Endothelial cell (in vitro differentiated cells): ENCODE measurements at places on chromosomes 1 and 21.

DNA sequence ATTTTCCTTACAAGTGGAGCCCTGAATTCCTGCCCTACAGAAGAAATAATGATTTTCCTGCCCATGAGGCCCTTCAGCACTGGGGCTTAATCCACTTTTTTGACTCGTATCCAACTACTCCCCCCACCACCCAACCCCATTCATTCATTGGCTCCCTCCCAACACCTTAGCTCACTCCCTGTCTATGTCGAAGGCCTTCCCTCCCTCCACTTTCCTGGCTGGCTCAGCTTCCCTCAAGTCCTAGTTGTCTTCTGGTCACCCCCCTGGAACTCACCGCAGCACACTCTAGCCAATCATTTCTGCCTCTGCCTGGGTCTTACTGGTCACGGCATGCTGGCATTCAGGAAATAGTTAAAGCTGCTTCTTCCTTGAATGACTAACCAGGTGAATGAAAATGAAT, 118.9 kb downstream of the PGBD5 start:
- no peaks in the 10 kb centered on the region for H3K36me3 ChIP-seq
- no peak overlapping the region for H3K4me3 ChIP-seq
- no peak overlapping the region for H3K27ac ChIP-seq
- H3K4me1 ChIP-seq: no peaks in the 10 kb centered on the region
- DNase-seq: no peak
- peaks cover 6% of the 10 kb centered on the region for H3K27me3 ChIP-seq

- peaks cover 26% of the 10 kb centered on the region for H3K36me3 ChIP-seq
- no peaks in the 10 kb centered on the region for H3K27me3 ChIP-seq
- DNase-seq: no peak
- H3K27ac ChIP-seq: peak overlapping the region; percentile 23
- H3K4me3 ChIP-seq: peak overlapping the region; percentile 64
These were observed 56.3 kb upstream of the MAP10 start for GRCh38 chr1:232748910-232749368.

DNA sequence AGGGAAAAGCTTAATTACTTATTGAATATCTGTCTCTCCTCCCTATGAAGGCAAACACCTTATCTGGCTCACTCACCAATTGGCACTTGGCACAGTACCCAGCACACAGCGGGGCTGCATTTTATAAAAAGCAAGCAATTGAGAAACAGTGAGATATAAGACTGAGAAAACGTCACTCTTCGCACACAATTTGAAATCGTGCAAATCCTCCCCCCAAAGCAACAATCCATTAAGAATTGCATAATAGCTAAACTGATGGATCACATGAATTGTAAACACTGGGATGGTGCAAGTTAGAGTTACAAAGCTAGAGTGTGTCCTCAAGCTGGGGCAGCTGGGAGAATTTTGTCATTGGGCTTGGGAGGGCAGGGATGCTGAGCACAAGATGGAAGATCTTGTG, 27.1 kb downstream of the PRDX6 start:
- H3K36me3 ChIP-seq: no peaks in the 10 kb centered on the region
- H3K4me3 ChIP-seq: no peak overlapping the region
- DNase-seq: no peak
- no peaks in the 10 kb centered on the region for H3K4me1 ChIP-seq
- no peak overlapping the region for H3K27ac ChIP-seq

GRCh38 chr1:24526940-24527542, 24.4 kb downstream of the RCAN3 start:
- DNase-seq: peak; percentile 23
- H3K4me3 ChIP-seq: no peak overlapping the region
- H3K27ac ChIP-seq: no peak overlapping the region
- H3K4me1 ChIP-seq: no peaks in the 10 kb centered on the region
- H3K27me3 ChIP-seq: no peaks in the 10 kb centered on the region
- peaks cover 5% of the 10 kb centered on the region for H3K36me3 ChIP-seq

- H3K36me3 ChIP-seq: peaks cover 3% of the 10 kb centered on the region
- H3K27me3 ChIP-seq: peaks cover 5% of the 10 kb centered on the region
- H3K4me1 ChIP-seq: no peaks in the 10 kb centered on the region
- DNase-seq: peak; percentile 72
- no peak overlapping the region for H3K27ac ChIP-seq
These were observed 63.6 kb upstream of the ZC3H12A start for GRCh38 chr1:37410815-37411214.

DNA sequence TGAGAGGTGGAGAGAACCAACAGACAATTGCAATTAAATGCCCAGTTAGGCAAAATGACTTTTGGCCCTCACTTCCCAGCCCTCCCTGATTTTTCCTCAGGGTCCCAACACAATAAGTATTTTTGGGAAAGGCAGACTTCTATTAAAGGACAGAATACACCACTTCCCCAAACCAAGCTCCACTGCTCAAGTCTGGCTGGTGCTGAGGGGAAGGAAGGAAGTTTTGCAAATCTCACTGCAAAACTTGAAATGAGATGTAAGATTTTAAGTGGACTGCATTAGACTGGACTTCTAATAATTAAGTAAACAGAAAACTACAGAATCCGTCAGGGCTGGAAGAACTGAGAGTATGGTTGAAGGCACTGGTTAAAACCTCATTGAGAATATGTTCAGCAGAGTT, 32.2 kb upstream of the CD1D start:
- DNase-seq: no peak
- peaks cover 3% of the 10 kb centered on the region for H3K27me3 ChIP-seq
- H3K4me3 ChIP-seq: no peak overlapping the region

DNA sequence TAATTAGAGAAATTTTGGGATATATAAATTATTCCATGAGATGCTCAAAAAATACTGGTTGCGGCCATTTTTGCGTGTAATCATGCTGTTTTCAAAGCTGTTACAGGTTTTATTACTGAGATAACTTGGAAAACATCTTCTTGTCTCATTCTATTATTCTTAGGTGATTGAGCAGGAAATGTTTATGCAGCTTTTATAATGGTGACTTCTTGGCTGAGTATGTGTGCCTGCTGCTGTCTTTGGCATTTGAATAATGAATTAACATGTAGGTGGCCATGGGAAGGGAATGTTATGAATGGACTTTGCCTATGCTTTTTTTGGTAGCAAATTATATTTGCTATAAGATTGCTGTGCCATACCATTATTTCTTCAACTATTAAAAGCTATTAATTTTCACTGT, 52.5 kb downstream of the RASAL2 start:
- H3K27me3 ChIP-seq: peaks cover 6% of the 10 kb centered on the region
- no peak for DNase-seq
- H3K4me3 ChIP-seq: no peak overlapping the region
- H3K4me1 ChIP-seq: peaks cover 4% of the 10 kb centered on the region

DNA sequence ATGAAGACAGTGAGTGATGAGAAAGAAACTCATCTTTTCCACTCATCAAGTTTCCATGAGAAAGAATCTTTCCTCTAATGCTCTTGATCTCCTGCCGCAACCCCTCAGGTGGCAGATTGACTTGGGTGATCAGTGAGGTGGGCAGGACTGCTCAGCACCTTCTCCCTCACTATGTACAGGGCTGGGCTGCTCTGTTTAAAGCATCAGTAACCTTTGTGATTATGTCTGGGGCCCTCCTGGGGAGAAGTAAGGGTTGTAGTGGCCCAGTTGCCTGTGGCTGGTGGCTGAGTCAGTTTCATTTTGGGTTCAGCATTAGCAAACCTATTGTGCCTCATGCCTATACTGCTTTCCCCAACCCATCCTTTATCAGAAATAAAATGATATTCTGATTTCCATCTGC, 366.0 kb downstream of the TTLL7 start:
- peaks cover 3% of the 10 kb centered on the region for H3K27me3 ChIP-seq
- no peaks in the 10 kb centered on the region for H3K36me3 ChIP-seq
- DNase-seq: no peak
- no peak overlapping the region for H3K4me3 ChIP-seq
- no peak overlapping the region for H3K27ac ChIP-seq
- no peaks in the 10 kb centered on the region for H3K4me1 ChIP-seq

DNA sequence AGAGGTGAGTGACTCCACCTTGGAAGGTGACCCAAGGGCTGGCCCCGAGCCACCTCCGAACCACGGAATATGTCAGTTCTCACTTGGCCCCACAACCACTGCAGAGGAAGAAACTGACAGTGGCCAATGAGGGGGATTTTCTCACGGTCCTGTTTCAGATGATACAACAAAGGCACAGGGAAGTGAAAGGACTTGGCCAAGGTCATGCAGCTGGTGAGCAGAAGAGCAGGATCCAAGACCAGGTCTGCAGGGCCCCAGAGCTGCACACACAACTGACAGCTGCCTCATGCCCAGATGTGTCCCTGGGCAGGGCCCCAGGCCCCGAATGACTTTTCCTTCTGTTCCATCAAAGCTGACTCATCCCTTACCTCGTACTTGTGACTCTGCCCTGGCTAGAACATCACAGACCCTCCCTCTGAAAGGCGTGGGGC, 25.8 kb upstream of the EVA1B start:
- no peak overlapping the region for H3K4me3 ChIP-seq
- peaks cover 7% of the 10 kb centered on the region for H3K27me3 ChIP-seq
- DNase-seq: no peak
- H3K27ac ChIP-seq: no peak overlapping the region
- peaks cover 12% of the 10 kb centered on the region for H3K4me1 ChIP-seq
- peaks cover 35% of the 10 kb centered on the region for H3K36me3 ChIP-seq

- H3K4me3 ChIP-seq: peak overlapping the region; percentile 93
- peak overlapping the region; percentile 76 for H3K27ac ChIP-seq
- DNase-seq: no peak
- peaks cover 14% of the 10 kb centered on the region for H3K27me3 ChIP-seq
- peaks cover 36% of the 10 kb centered on the region for H3K4me1 ChIP-seq
- H3K36me3 ChIP-seq: peaks cover 42% of the 10 kb centered on the region
These were observed 204 bp downstream of the CIART start for GRCh38 chr1:150282558-150282958.

- no peaks in the 10 kb centered on the region for H3K36me3 ChIP-seq
- H3K27ac ChIP-seq: no peak overlapping the region
- H3K27me3 ChIP-seq: no peaks in the 10 kb centered on the region
- H3K4me3 ChIP-seq: no peak overlapping the region
- H3K4me1 ChIP-seq: no peaks in the 10 kb centered on the region
- no peak for DNase-seq
These were observed 138.7 kb downstream of the LRRC40 start for GRCh38 chr1:70066711-70067110.

DNA sequence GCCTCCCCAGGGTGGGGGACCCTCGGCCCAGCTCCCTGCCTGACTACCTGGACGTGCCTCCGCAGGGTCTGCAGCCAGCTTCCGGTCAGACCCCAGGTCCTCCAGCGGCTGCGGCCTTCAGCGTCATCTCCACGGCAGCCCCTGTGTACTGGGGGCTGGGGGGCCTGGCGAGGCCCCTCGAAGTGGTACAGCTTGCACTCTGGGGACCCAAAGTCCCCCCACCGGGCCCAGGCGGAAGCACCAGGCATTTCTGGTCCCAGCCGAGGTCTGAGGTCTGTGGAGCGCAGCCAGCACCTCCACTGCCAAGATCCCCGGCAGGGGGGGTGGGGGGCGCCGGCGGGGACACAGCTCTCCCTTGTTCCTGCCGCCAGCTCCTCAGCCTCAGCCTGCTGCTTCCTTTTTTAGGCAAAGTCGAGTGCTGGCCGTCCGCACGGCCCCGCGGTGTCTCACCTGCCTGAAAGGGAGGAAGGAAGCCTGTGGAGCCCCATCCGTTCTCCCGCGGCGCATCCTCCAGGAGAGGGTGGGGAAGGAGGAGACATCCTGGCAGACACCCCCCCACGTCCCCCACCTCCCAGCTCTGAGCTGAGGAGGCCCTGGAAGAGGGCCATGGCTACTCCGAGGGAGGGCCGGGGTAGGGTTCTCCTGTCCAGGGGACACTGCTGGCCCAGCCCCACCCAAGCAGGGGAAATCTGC, 1.2 kb upstream of the VWA1 start:
- H3K4me1 ChIP-seq: peaks cover 22% of the 10 kb centered on the region
- no peaks in the 10 kb centered on the region for H3K36me3 ChIP-seq
- peak; percentile 56 for DNase-seq

DNA sequence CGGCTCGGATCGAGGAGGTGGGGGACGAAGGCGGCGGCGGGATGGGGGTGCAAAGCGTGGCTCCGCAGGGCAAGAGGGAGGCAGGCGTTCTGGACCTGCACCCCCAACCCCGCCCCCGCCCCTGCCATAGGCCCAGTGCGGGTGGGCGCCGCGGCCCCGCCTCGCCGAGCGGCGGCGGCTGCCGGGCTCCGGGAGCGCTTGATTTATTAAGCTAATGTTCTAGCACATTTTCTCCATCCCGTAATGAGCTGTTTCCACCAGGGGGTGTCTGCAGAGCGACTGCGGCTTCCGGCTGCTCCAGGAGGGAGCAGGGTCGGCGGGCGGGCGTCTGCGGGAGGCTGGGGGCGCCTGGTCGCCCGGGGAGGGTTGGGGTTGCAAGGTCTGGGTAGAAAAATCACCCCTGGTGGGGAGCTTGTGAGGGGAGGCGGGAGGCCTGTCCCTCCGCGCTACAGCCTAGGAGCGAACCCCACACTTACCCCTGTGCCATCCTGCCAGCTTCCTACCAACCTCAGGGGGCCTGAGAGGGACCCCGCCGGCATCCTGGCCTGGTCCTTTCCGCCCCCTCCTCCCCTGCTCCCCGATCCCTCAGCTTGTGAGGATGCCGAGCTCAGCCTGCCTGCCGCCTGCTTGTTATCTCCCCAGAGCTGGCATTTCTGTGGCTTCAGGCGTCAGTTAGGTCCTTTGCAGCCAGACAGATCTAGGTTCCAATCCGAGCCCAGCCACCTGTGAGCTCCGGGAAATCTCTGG, 48.5 kb upstream of the ACOT11 start:
- peaks cover 3% of the 10 kb centered on the region for H3K27me3 ChIP-seq
- H3K4me3 ChIP-seq: peak overlapping the region; percentile 78
- DNase-seq: peak; percentile 48

DNA sequence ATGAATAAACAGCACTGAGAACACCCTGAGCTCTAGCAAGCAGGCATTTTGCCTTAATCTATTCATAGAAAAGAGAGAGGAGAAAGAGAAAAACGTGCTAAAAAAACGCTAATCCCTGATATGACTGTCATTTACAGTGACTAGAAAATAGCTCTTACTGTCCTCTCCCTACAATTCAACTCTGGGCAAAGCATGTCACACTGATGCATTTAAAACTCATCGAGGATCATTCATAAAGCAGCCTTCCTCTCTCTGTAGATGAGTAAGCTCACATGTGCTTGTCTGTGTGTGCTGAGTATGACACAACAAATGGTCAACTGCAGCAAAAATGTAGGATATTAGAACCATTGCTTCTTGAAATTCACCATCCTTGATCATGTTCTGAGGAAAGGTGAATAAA, 109.0 kb downstream of the SGIP1 start:
- DNase-seq: no peak
- H3K36me3 ChIP-seq: no peaks in the 10 kb centered on the region
- peaks cover 2% of the 10 kb centered on the region for H3K27me3 ChIP-seq
- H3K27ac ChIP-seq: no peak overlapping the region

DNA sequence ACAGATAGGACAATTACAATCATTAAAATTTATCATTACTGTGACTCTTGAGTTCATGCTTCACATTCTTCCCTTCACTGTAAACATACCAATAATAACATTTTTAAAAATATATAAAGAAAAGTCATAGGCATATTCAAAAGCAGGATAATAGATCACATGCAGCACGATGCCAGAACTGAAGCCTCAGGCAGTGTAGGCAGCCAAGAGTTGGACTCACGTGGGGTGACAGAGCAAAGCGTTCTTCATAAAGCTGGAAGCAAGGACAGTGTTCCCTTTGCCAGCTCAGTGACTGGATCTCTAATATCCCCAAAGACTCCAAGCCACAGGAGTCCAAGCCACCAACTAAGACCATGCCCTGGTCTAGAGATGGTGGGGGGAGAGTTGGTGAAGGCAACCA, 77.7 kb downstream of the ODF2L start:
- no peaks in the 10 kb centered on the region for H3K27me3 ChIP-seq
- H3K4me1 ChIP-seq: no peaks in the 10 kb centered on the region
- no peaks in the 10 kb centered on the region for H3K36me3 ChIP-seq
- H3K4me3 ChIP-seq: no peak overlapping the region

- no peak overlapping the region for H3K27ac ChIP-seq
- H3K4me3 ChIP-seq: no peak overlapping the region
- H3K4me1 ChIP-seq: peaks cover 23% of the 10 kb centered on the region
- H3K36me3 ChIP-seq: no peaks in the 10 kb centered on the region
- DNase-seq: no peak
- peaks cover 1% of the 10 kb centered on the region for H3K27me3 ChIP-seq
These were observed 96.6 kb downstream of the PTPN14 start for GRCh38 chr1:214454569-214455396.
